ENCODE measurements at places on chromosomes 7 and 10.

DNA sequence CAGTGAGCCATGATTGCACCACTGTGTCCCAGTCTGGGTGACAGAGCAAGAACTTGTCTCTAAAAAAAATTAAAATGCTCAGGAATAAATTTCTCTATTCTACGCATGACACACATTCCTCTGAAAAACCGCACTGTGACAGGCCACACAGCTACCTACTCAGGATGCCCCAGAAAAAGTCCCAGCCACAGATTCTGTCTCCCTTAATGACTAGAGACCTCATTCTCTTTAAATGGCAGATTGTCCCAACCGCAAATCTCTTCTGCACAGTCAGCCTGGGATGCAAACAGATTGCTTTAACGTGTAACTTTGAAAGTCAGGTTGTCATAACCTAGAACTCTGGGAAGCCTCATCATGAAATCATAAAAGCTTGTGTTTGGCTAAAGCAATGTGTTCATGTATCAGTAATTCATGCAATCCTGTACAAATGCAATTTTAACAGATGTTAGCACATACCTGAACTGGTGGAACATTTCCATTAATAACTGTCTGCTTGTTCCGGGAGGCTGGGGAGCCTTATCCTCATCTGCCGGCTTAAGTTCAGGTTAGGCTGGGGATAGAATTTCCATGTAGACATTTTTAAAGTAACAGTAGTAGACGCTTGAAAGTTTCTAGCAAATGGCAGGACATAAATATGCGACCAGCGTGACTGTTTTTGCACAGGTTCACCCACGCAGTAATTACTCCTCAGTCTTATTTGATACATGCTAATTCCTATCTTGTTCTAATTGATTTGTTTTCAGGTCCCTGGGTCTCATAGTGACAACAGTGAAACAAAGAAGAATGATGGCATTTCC is 26.2 kb upstream of the MSRB2 start:
- ATAC-seq: no peak

- ATAC-seq: no peak
Observed at GRCh38 chr10:132048294-132048667, 17.5 kb upstream of the JAKMIP3 start.

GRCh38 chr10:59965899-59966650 is 59.7 kb upstream of the CCDC6 start:
- ATAC-seq: no peak

GRCh38 chr7:27147199-27148030 is at the start of gene HOXA6:
Gene HOXA6 (minus strand): TSS chr7:27147774. CDS start chr7:27147749, 25 bp downstream.
- peak; percentile 34 for ATAC-seq

GRCh38 chr10:96746503-96746902 is 26.2 kb upstream of the PIK3AP1 start:
- no peak for ATAC-seq

DNA sequence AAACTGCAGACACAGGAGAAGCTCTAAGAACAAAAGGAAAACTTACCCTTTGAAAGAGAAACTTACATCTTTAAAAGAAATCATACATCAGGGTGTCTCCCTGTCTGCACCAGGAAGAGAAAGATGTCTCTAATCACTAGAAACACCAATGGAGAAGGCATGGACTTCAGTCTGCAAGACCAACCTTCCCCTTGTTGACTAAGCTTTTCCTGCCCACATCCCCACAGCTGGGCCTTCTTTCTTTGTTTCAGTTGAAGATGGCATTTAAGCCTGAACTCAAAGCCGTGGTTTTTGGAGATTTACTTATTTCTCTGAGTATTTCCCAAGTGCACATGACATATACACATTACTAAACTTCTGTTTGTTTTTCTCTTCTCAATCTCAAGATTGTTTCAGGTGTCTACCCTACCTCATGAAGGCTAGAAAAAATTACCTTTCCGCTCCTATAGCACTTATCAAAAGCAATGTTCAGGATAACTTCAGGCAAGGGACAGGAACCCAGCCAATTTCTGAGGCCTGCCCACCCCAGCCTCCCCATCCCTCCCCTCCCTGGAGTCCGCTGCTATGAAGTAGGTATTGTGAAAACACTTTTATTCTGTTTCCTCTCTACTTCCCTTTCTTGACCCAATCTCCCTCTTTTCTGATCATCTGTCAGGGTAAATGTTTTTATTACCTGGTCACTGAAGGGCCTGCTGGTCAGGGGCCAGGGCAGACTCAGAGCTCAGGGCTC is 2.8 kb upstream of the SLC29A3 start:
- no peak for ATAC-seq

Measured in motor neuron (in vitro differentiated cells).